ENCODE measurements at places on chromosomes 5 and 9.

DNA sequence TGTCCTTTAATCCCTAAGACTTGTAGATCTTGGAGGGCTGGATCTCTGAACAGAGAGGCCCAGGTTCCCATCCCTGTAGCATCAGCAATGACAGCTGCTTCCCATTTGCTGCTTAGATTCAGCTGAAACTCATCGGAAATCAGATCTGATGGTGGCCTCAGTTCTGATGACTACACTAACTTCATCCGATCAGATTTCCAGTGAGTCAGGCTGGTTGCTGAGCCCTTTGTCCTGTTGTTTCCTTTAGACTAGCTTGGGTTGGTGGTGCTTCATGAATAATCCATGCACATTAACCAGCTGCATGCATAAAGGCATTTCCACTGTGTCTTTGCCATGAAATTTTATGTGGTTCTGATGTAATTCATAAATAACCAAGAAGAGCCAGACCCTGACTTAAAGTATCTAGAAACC lies 195.2 kb upstream of the TUT7 start:
- no peak for DNase-seq

DNA sequence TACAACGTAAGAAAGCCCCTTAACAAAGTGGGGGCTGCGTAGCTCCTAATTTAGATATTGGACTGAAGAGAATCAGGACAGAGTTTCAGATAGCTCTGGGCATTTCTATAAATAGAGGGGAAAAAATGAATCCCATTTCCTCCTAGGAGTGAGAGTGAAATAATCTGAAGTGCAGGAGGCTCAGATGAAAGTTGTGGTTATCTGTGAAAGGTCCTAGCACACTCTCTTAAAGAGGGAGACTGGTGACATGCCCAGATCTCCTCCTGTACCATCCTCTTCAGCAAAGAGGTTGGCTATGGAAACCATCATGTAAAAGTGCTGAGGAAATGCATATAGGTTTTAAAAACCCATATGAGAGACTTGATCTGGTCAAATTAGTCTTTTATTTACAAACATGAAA lies 143.4 kb downstream of the GABRB2 start:
- DNase-seq: no peak

- no peak for DNase-seq
These were observed 102.5 kb upstream of the TNC start for GRCh38 chr9:115220319-115221005.

DNA sequence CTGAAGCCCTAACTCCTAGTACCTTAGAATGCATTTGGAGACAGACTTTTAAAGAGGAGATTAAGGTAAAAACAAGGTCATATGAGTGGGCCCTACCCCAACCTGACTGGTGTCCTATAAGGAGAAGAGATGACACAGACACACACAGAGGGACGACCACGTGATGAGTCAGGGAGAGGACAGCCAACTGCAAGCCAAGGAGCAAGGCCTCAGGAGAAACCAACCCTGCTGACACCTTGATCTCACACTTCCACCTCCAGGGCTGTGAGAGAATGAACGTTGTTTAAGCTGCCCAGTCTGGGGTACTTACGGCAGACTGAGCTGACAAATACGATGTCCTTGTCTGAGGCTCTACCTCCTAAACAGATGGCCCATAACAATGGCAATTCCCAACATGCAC lies 93.6 kb downstream of the ROR2 start:
- DNase-seq: no peak

DNA sequence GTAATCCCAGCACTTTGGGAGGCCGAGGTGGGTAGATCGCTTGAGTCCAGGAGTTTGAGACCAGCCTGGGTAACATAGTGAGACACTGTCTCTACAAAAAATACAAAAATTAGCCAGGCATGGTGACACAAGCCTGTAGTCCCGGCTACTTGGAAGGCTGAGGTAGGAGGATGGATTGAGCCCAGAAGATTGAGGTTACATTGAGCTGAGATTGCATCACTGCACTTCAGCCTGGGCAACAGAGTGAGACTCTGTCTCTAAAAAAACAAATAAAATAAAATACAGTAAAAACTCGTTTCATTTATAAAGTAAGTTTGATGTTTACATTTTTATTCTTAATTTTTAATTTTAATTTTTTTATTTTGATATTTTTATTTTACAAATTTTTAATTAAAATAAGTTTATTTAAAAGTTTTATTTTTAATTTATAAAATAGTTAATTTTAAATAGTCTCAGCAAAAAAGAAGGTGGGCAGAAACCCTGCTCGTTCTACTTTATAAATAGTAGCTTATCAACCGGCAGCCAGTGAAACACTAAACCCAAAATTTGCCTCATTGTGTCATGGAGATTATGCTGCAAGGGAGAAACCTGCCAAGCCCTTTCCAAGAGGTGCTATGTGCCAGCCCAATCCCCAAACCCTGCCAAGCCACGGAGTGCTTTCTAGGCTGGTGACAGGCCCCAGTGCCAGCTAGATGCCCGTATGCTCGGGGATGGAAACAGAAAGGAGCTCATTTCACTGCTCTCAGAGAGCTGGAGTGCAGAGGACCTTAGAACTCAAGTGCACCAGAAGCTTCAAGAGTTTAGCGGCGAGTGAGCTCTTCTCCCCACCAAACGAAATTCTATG lies 38.9 kb downstream of the SERINC5 start:
- DNase-seq: peak; percentile 39

All from DMS 273 treated with DMSO at 0.1 percent for 48 hours (cell line).